ENCODE measurements at places on chromosomes 12 and 14. TPM values are rescaled to one million over a fixed set of nuclear protein-coding genes. Genes with fewer than 3 reads are reported as not detected.

- DNase-seq = no peak
Observed at GRCh38 chr12:46920499-46920898, 94.7 kb upstream of the SLC38A4 start.

The MYO1H gene
- total RNA-seq = not detected

The PLEKHG7 gene
- not detected for total RNA-seq

The TAS2R31 gene
- 3.5 TPM for total RNA-seq

The MLEC gene
- total RNA-seq = 110 TPM

The DIO2 gene
- total RNA-seq = 35.0 TPM

The SLC2A14 gene
- total RNA-seq = not detected

- DNase-seq = no peak
Observed at GRCh38 chr12:47078086-47078395, 1.4 kb upstream of the PCED1B start.

DNA sequence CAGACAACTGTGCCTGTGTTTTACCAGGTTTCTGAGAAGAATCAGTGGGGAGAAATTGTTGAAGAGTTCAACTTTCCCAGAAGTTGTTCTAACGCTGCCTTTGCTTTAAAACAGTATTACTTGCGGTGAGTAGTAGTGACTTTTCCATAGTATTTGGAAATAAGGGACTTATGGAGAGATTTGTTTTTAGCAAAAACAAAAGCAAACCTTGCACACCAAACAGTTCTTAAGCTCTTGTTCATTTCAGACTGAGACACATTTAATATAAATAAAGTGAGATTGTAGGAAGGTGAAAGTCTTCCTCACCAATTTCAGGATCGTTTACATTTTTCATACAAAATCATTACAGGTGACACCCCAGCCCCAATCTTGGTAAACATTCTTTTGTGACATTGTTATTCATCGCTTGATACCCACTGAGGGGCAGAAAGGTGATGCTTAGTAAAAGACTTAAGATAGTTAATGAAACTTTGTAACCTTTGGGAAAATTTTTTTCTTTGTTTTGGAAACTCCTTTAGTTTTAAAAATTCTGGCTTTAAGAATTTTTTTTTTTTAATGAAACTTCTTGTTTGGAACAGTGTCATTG is 1.8 kb downstream of the ARID2 start:
- no peak for DNase-seq

The CLEC2B gene
- 3.9 TPM for total RNA-seq

The TCL1B gene
- total RNA-seq = not detected
